Naive B cell (primary cell): ENCODE measurements at places on chromosomes 3 and 15. TPM values are rescaled to one million over a fixed set of nuclear protein-coding genes. Genes with fewer than 3 reads are reported as not detected.
A peak's percentile ranks its signal among the peaks of the same experiment; 100 is the strongest.

- no peak for DNase-seq
These were observed 220.1 kb downstream of the TUSC7 start for GRCh38 chr3:116929505-116930222.

DNA sequence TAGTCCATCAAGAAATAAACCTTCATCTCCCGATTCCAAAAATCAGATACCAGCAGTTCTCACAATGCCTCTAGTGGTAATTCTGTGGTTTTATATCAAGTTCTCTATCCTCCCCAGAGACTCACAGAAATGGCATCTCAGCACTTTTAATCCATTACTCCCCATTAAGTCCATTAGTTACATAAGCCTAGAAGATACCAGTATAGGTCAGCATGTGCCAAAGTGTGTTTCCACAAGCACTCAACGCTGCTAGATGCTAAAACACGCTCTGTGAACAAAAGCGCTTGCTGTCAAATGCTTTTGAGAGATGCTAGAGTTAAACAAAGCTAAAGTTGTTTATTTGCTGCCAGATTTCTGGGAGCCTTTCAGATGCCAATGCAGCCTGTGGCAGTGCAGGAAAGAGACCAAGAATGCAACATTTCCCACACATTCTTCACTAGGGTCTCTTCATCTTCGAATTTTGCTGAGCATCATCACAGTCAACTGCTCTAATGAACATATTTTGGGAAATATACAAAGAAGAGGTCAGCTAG is 918.8 kb upstream of the CFAP20DC start:
- no peak for DNase-seq

DNA sequence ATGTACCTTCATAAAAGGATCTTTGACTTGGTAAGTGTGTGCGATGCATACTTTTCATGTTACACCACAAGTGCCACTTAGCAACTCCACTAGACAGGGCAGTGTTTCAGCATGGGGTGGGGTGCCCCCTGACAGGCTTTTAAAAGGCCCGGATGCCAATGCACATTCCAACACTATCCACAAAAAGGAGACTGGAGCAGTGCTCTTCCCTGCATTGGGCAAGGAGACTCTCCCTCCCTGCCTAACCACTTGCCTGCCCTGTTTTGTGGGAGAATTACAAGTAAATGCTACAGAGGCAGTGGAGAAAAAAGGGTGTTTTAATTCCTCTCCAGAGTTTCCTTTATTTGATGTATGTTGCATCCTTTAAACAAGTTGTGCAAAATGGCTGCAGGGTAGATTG is 1.7 kb upstream of the RARB start:
- no peak for DNase-seq

DNA sequence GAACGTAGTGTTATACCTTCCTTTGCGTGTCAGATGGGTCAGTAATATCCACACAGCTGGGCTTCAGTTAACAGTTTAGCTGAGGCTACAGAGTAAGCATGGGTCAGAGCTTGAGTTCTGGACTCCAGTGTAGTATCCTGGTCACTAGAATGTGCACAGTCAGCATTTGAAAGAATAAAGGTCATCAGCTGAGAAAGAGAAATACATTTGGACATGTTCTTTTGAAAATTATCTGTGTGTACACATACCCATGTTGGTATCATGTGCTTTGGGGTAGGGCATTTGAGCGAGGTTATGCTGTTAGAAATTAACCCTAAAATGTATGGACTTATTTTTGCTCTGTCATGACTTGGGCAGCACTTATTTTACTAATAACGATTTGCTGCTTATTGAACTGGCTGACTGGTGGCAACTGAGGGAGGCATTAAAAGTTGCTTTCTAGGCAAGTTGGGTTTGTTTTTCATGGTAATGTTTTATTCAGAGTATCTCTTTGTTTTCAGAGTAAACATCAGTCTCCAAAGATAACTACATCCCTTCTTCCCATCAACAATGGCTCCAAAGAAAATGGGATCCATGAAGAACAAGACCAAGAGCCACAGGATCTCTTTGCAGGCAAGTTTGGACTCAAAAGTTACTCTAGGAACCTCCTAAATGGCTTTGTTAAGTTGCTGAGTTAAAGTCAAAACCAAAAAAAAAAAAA is 16.4 kb downstream of the SNX1 start:
- no peak for DNase-seq

GRCh38 chr3:2784627-2785026 is 325.5 kb downstream of the IL5RA start:
- no peak for DNase-seq

- no peak for DNase-seq
These were observed 268.4 kb upstream of the NSMCE3 start for GRCh38 chr15:29538044-29538443.

GRCh38 chr3:122305818-122306621 is 19.0 kb upstream of the CSTA start:
- DNase-seq = no peak

DNA sequence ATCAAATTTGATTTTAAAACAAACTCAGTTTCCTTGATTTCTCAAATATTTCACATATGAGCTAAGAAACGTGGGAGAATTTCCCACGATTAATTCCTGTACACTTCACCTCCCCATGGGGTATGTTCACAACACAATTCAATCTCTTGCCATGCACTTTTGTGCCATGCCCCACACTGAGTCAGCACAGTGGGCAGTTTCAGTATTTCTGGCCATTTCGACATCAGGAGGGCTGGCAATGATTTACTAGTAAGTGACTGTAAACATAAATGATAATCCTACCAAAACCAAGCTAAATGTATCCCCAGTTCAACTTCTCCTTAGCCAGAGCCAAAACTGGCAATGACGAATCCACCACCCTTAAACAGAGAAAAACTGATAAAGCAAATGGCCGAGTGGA is 293.6 kb downstream of the FGF12 start:
- DNase-seq = no peak

DNA sequence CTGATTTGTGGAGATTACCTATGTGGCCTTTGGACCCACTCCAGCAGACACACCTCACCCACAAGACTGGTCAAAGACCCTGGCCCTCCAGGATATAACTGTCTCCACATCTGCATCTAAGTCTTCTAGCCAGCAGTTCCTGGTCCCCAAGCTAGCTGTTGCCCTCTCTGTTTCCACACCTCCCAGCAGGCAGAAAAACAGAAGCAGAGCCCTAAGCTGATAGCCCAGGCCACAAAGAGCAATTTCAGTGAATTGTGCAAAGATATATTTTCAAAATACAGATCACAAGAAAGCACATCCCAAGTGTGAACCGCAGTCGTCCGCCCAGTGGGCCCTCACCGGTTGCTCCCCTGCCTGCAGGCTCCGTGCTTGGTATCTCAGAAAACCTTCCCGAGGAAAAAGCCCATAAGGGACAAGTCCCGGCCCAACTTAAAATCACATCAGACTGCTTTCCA is 2.6 kb downstream of the TNIK start:
- no peak for DNase-seq

DNA sequence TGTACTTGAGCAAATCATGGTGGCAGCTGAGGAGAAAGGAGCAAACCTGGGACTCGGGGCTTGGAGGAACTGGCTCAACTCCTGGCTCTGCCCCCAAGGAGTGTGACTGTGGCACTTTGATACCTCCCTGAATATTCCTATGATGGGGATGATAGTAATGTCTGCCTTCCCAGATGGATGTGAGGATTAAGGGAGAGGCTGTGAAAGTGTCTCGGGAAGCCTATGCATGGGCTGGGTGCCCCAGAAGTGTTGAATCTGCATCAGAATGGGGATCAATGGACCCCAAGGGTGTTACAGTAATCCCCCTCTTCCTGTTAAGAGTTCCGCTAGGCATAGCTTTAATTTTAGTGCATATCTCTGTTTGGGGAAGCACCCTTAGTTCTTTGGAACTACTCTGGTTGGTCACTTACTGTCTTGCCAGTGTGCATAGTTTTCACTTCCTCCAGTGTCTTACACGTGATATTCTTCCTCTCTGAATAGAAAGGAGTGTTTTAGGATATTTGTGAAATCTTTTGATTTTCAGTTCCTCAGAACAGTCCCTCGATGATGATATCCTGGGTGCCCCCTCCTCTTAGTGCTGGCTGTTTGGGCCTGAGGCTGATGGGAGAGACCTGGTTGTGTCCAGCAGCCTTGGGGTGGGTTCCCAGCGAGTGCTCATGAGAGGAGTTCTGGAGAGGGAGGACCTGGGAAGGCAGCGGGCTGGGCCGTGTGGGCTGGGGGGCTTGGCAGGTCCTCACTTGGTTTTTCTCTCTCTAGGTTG is 97.5 kb downstream of the CHDH start:
- peak; percentile 58 for DNase-seq

DNA sequence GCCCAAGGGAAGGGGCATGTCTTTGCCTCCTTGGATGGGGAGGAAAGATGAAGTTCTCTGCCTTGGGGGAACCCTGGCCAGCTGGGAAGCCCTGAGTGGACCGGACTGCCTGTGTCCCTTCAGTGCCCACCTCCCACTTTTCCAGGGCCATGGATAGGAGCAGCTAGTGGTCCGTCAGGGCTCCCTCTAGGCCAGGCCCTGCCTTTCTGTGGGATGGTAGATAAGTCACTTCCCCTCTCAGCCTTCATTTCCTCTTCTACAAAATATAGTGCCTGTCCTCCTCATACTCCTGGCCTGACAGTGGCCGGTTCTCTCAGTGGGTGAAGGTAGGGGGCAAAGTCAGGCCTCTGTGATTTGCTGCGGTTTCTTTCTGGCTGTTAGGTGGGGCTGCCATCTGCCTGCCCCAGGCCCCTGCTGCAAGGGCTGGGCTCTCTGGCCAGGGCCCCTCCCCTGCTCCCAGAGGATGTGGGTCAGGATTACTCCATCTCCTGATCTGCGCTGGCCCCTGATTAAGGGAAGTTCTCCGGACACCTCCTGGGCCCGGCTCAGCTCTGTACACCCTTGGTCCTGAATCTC is 1.4 kb downstream of the PLEKHO2 start:
- DNase-seq = no peak

GRCh38 chr15:50774450-50774849 is 8.9 kb upstream of the SPPL2A start:
- no peak for DNase-seq

DNA sequence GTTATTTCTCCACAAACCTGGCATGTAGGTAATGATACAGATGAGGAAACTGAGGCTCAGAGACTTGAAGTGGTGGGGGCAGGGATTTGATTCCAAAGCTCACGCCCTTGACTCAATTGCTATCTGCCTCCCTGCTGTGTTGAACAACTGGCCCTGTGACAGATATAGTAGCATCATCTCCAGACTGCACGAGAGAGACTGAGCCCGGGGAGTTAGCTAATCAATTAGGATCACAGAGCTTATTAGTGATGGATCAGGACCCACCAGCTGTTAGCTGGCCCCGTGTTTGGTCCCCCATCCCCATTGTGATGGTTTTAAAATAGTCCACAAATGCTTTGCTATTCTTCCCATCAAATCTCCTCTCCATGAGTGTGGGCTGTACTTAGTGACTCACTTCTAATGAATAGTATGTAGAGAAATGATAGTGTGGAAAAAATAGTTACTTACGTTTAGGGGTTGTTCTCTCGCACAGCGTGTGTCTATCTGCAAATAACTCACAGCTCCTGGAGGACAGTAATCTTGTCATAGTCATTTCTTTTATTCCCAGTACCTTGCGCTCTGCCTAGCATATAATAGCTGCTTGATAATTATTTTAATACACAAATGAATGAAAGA is 74.4 kb upstream of the KLF13 start:
- DNase-seq = no peak

- no peak for DNase-seq
These were observed 28.6 kb downstream of the NEK10 start for GRCh38 chr3:27340534-27340933.

DNA sequence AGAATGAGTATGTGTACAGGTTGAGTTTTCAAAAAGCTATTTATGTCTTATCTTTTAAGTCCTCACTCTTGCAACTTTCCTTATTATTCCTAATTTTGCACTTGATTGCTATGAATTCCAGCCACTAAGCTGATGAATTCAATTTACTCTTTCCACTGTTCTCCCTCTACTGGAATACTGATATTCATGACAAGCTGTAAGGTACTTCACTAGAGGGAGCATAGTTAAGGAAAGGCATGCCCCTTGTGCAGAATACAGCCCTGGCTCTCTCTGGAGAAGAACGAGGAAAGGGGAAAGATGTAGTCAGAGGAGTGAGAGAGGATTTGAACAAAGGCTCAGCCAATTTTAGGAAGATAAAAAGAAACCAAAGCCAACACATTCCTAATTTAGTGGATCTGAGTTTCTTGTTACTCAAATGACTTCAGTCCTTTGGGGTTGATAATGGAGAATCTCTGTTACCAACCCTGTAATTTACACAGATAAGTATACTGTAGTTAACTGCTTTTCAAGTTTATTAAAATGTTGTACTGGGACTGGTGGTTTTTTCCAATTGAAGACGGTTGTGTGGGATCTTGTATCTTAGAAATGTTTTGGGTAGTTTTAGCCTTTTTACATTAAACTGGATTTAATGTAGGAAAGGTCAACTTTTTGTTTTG is 4.0 kb downstream of the SCAANT1 start:
- no peak for DNase-seq

- no peak for DNase-seq
These were observed 18.0 kb downstream of the NCEH1 start for GRCh38 chr3:172692751-172693338.

DNA sequence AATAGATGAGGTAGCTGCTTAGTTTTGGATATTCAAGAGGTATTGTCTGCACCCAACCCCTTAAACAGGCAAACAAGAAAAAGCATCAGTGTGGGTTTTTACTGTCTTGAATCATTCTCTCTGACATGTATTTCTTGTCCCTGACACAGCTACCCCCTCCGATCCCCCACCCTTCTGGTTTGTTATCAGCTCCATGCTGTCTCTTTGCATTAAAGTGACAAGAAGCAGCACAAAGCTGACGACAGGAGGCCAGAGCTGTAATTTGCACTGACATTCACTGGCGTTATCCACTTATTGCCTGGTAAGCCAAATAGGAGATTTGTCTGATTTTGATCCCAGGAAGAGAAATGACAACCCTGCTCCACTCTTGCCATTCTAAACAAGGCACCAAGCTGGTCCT is 83.3 kb upstream of the SNRK start:
- DNase-seq = no peak

DNA sequence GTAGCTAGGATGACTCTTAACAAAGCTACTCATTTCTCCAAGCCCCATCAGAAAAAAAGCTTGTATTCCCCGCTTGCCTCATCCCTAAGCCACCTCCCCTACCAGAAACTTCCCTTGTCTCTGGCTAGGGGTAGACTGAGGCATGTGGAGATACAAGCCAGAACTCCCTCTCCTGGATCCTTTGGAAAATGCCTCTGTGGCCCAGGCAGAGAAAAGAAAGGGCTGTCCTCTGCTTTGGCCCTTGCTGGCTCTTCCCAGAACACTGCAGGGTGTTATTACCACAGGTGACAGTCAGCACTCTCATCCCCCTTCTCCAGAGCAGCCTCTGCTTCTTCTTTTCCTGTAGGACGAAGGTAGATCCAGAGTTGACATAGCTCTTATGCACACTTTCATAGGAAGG is 15.2 kb downstream of the RMDN3 start:
- no peak for DNase-seq

- no peak for DNase-seq
These were observed 17.9 kb upstream of the OR5H6 start for GRCh38 chr3:98246142-98246541.

GRCh38 chr3:42749753-42750231 is 23.3 kb downstream of the CCDC13 start:
- no peak for DNase-seq

- DNase-seq = no peak
These were observed 84.1 kb upstream of the LINGO1 start for GRCh38 chr15:77716632-77717332.

Gene EPHA3
- not detected for polyA plus RNA-seq

Gene FHIT
- 3.2 TPM for polyA plus RNA-seq

Gene C3orf85
- not detected for polyA plus RNA-seq

Gene GPR15
- polyA plus RNA-seq = 0.25 TPM

Gene TRPC1
- not detected for polyA plus RNA-seq

Gene BSN
- not detected for polyA plus RNA-seq

Gene KLHL6
- 11.7 TPM for polyA plus RNA-seq

Gene FILIP1L
- polyA plus RNA-seq = 1.2 TPM

Gene CASR
- not detected for polyA plus RNA-seq

Gene ERC2
- not detected for polyA plus RNA-seq
